Posterior cingulate gyrus (tissue), 11 donors: ENCODE measurements at places on chromosomes 6 and 20.

GRCh38 chr6:126268092-126268491, 71.8 kb upstream of the CENPW start:
- DNase-seq, result no peak

DNA sequence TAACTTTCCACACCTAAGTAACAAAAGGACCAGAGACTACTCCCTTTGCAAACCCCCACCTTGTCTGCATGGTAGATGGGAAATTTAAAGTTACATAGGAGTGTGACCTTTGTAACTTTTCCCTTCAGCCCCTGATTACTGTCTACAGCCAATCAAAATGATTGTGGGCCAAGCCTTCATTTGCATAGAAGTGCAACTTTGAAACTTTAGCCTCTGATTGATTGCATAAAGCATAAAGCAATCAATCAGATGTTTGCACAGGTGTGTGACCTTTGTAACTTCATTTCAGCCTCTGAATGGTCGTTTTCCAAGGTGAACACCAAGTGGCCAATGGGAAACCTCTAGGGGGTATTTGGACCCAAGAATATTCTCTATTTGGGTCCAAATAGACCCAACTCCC, 46.1 kb downstream of the PRKN start:
- DNase-seq, result no peak

DNA sequence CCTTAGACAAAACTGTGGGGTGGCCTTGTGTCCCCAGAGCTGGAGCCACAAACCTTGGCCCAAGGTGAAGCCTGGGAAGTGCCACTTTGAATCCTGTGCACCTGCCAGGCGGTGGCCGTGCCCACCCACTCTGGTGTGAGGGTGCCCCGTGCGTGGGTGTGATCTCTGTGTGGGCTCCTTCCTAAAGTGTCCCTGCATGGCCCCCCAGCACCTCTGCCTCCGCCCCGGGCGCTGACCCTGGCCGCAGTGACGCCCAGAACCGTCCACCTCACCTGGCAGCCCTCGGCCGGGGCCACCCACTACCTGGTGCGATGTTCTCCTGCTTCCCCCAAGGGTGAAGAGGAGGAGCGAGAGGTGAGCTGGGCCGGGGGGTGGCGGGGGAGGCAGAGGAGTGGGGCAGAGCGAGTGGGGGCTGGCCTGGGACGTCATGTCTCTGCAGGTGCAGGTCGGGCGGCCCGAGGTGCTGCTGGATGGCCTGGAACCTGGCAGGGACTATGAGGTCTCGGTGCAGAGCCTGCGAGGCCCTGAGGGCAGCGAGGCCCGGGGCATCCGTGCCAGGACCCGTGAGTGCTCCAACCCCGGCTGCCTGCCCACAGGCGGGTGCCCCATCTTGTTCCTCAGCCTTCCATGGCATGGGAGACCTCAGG, 18.3 kb downstream of the COL20A1 start:
- DNase-seq, result no peak

GRCh38 chr20:62860391-62860923, 1.2 kb downstream of the TCFL5 start:
- DNase-seq, result peak; percentile 53

- no peak for DNase-seq
Measured at GRCh38 chr20:24446811-24447210, 22.6 kb upstream of the SYNDIG1 start.

DNA sequence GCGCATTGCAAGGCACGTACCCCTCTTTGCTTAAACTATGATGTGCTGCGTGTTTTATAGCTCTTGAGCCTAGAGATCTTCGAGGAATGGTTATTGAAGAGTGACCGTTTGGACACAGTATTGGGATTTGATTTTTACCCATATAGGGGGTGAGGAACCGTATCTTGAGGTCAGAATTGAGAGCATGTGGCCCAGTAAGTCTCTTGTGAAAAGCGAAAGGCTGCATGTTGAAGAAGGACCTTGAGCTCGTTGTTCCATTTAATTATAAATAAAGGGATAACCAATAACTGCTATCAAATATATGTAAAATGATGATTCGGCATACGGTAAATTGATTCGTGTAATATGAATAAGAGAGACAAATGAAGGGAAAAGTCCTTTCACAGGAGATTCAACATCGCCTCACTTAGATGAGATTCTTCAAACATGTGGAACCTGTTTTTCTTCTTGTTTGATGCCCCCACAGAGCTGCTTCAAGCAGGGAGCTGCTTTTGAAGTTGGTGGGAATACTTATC, 66.6 kb downstream of the AKAP12 start:
- DNase-seq, result no peak

- no peak for DNase-seq
Measured at GRCh38 chr6:133613211-133613610, 275.7 kb upstream of the TCF21 start.

DNA sequence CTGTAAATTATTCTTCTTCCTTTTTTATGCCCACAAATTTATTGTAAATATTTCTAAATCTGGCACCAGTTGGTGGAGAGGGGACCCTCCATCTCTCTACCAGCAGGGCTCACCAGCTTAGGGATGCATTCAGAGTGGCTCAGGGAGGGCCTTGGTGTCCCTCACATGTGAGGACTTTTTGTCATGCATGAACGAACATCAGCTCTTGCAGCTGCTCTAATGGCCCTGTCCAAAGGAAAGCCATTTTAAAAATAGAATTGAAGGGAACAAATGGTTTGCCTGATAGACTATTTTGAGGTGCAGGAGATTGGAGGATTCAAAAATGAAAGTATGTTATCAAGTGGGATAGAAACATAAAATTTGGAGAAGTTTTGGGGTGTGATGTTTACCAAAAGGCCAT, 37.5 kb upstream of the KLHL31 start:
- no peak for DNase-seq

DNA sequence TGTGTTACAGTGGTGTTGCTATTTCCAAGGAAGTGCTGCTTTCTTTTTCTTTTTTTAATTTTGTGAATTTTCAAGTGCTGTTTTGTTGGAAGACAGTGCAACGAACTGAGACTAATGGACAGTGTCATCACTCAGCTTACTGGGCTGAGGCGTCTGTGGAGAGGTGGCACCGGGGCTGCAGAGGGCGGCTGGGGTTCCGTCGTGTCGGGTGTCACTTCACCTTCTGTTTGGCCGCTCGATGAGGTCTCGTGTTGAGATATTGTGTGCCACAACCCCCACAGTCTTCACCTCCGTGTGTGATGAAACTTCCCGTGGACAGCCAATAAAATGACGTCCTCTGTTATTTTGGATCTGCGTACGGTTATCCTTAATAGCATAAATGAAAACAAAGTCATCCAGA, 149.4 kb upstream of the SNX9 start:
- no peak for DNase-seq

- DNase-seq, result peak; percentile 59
Measured at GRCh38 chr20:1307171-1307570, 21.8 kb downstream of the SDCBP2 start.

DNA sequence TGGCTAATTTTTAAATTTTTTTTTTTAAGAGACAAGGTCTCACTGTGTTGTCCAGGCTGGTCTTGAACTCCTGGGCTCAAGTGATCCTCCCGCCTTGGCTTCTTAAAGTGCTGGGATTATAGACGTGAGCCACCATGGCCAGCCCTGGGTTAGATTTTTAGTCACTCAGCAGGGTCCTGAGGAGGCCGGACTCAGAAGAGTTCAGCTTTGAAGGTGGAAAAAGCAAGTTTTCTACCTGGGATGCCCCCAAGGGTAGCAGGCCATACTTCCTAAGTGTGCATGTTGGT, 44.2 kb downstream of the FGD2 start:
- DNase-seq, result no peak

DNA sequence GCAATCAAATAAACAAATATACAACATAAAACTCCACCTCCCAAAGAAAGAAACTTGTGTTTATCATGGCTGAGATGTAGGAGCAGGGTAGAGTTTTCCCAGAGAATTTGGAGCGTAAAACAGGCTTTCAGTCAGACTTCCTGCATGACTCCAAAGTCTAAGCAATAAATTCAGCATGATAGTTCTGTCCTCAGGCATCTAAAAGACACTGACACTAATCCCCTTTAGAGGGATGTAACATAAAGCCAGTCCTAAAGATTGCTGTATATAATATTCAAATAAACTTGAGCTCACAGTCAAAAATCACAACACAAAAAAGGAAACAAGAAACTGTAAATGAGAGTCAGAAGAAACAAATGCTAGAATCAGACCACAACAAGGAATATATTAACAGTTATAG, 234.4 kb downstream of the CENPW start:
- DNase-seq, result no peak

GRCh38 chr6:169701311-169701953, 397 bp downstream of the WDR27 start:
- no peak for DNase-seq

GRCh38 chr6:97021194-97021593, 96.7 kb downstream of the KLHL32 start:
- DNase-seq, result no peak

DNA sequence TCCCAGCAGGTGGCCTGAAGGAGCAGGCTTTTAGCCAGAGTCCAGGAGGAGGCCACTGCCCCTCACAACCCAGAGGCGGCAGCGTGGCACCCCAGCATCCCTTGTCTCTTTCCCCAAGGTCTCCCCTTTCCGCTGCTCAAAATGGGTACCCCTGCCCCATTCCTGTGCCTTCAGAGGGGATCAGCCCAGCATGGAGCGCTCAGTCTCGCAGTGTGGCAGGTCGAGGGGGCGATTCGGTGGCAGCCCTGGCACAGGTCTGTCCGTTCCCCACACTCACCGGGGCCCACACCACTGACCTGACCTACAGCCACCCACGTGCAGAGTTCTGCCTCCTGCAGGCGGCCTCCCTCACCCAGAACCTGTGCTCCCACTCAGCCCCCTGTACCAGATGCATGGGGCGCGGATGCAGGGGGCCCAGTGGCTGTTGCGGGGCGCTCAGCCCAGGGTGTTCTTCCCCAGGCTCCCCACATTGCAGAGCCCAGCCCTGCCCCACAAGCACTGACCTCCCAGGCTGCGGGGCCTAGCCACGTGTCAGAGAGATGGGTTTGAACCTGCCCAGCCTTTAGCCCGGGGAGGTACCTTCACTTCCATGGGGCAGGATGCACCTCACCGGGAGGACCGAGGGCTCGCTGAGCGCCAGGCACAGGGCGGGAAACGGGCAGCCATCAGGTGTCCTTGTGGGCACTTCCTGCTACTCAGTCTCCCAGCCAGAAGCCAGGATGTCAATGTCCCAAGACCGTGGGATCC, 41.8 kb downstream of the DSTN start:
- DNase-seq, result no peak

DNA sequence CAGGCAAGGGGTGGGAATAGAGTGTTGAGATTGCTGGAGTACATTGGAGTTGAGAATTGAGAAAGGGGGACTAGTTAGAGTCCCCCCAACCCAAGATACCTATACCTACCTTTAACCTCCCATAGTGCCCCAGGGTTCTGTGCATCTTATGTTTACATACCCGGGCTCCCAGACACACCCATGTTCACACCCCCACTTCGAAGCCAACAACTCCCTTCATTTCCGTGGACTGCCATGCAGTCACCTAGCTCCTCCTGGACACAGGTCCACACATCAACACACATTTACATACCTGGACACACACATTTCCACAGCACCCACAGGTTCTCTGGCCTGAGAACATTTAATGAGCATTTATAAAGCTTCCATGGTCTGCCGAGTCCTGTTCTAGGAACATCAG, 5.1 kb downstream of the TMEM63B start:
- no peak for DNase-seq

- DNase-seq, result no peak
Measured at GRCh38 chr6:106974336-106974998, at the start of gene CD24. CD24 (minus strand) TSS chr6:106974729; CDS start chr6:106974646, 83 bp downstream.

GRCh38 chr6:125102891-125103290, 50.7 kb upstream of the TPD52L1 start:
- no peak for DNase-seq

- DNase-seq, result no peak
Measured at GRCh38 chr6:6521961-6522482, 66.5 kb upstream of the LY86 start.
